ENCODE measurements at places on chromosomes 5 and 9. TPM values are rescaled to one million over a fixed set of nuclear protein-coding genes. Genes with fewer than 3 reads are reported as not detected.

- no peak for DNase-seq
Measured at GRCh38 chr9:124749781-124750180, 21.3 kb downstream of the NR6A1 start.

DNA sequence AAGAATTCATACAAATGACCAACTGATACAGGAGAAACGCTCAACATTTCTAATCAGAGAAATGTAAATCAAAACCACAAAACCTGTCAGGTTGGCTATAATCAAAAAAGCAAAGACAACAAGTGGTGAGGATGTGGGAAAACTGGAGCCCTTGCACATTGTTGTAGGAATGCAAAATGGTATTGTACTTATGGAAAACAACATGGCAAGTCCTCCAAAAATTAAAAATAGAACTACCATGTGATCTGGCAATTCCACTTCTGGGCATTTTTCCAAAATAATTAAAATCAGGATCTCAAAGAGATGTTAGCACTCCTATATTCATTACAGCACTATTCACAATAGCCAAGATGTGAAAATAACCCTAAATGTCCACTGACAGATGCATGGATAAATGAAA lies 76.1 kb downstream of the FNIP1 start:
- DNase-seq: peak; percentile 73

DNA sequence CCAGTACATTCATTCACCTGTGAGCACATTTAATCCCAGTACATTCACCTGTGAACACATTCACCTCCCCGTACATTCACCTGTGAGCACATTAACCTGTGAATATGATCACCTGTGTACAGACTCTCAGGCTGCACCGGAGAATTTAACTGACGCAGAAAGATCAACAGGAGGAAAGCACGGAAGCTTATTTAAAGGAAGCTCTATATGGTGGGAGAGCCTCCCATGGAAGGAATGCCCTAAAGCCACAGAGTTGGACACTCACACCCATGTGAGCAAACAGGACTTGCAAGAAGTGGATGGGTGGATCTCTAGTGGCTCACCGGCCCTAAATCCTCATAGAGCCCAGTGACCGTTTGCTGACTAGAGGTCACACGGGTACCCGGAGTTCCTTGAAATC lies 38.2 kb downstream of the TRIP13 start:
- DNase-seq: no peak

DNA sequence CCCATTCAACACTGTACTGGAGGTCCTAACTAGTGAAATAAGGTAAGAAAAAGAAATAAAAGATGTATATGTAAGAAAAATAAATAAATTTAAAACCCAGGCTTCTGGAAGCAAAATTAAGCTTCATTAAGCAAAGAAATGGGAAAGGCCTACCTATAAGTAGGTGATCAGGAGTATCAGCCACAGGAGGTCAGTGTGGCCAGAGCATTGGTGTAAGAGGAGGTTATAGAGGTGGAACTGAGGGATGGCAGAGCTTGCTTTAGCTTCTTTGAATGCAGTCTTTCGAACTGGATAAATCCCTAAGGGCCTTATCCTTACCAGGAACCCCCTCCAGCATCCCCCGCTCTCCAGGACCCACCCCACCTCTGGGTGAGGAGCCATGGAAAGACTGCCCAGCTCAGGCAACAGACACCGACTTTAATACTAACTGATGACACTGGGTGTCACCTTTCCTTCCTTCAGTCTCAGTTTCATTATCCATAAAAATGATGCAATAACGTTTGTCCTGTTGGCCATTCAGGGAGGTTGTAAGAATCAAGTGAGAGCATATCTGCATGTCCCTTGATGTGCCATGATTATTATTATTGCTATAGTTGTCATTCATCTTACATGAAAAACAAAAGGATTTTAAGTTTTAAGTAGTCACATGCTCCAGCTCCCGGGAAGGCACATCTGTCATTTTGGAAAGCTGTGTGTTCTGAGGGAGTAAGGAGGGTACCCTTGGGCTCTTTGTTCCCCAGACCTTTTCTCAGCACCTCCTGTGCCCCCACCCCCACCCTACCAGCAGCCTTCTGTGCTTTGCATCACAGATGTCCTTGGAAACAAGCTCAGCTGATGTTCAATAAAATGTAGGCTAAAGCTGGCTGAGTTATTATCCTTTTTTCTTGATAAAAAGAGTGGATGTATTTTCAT lies 50.8 kb upstream of the CTNNA1 start:
- DNase-seq: no peak

DNA sequence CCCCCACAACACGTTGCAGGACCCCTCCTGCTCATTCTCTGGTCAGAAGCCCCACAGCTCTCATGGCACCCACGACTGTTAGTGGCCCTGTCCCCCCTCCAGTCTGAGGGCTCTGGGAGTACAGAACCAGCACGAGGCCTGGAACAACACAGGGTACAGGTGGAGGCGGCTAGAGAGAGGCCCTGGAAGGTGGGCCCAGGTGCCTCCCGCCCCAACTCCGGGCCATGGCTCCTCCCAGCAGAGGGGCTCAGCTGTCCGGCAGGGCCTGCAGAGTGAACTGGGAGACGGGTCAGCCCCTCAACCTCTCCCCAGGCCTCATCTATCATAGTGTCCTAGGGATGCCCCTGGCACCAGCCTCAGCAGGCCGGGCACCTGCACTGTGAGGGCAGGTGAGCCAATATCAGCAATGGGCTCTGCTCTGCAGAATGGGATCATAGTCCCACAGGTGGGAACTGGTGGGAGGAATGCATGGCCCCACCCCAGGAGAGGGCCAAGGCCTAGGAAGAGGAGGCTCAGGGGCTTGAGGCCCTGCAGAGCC lies 58.6 kb downstream of the BARX1 start:
- no peak for DNase-seq

AHRR gene
- 4.5 TPM for total RNA-seq

Data from dermis microvascular lymphatic vessel endothelial cell (primary cell).